ENCODE measurements at places on chromosomes 3 and 15.

- DNase-seq: no peak
Observed at GRCh38 chr3:180229113-180229512, 192.4 kb upstream of the PEX5L start.

- no peak for DNase-seq
Observed at GRCh38 chr15:38702178-38702912, 137.7 kb upstream of the RASGRP1 start.

GRCh38 chr3:196969134-196969659 lies 564 bp upstream of the PIGZ start:
- peak; percentile 11 for DNase-seq

- DNase-seq: no peak
Observed at GRCh38 chr3:124361566-124361965, 368.7 kb upstream of the UMPS start.

DNA sequence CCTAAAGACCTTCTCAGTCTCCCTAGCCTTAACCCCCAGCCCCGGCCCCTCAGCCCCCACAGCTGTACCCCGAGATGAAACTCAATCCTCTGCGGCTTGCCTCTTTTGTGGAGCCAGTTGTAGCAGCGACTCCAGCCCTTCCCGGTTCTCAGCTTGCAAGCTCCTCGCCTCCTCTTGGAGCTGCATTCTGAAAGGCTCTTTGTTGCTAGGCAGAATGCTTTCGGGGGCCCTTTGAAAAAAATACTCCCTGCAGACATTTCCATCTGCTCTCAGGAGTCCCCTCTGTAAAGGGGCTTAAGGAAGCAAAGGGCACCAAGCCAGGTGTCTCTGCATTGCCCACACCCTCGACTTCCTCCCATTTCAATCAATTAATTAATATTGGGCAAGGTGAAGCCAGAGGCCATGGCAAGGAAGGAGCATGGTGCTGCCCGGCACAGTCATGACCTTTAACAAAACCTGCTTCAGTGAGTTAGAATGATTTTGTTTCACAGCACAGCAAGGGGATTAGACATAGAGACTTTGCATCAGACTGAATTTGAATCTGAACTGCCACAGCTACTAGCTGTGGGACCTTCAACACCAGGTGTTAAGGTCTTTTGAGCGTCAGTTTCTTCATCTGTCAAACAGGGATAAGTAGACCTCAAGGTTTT lies 65.5 kb downstream of the SRGAP3 start:
- DNase-seq: no peak

- no peak for DNase-seq
Observed at GRCh38 chr15:92612891-92613290, 42.7 kb downstream of the FAM174B start.

GRCh38 chr15:42080919-42081830 lies 13.2 kb downstream of the PLA2G4D start:
- DNase-seq: no peak

DNA sequence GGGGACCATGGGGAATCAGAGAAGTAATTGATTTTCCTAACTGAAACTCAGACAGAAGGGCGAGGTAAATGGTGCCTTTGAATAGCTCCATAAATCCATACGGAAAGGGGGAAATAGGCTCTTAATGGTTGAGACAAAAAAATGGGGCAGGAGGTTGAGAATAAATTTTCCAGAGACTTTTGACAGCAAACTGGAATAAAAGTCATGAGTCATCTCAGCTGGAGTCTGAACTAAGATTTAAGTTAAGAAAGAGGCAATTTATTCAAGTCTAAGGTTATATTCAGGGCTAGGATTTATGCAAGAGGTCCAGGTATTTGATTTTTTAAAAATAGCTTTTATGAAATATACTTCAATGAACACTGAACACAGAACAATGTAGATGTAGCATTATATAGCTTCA lies 238.7 kb upstream of the RORA start:
- no peak for DNase-seq

DNA sequence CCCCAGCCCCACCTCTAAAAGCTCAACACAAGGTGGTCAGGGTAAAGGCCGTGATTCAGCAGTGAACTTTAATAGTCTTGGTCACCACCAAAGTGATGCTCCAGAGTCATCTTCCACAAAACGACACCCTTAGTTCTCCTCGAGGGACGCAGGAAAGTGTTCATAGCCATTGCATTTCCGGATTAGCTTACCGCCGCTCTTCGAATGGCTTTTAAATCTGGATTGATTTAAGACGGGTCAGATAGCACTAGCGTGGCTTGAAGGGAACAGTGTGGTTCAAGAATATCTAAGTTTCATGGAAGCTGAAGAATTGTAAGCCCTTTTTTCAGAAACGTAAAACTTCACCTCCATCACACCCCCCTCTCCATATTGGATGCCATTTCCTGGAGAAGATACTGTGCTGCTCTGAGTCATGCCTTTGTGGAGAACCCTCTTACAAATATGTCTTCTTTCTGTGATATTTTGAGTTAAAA lies 829 bp downstream of the RNF7 start:
- peak; percentile 53 for DNase-seq

DNA sequence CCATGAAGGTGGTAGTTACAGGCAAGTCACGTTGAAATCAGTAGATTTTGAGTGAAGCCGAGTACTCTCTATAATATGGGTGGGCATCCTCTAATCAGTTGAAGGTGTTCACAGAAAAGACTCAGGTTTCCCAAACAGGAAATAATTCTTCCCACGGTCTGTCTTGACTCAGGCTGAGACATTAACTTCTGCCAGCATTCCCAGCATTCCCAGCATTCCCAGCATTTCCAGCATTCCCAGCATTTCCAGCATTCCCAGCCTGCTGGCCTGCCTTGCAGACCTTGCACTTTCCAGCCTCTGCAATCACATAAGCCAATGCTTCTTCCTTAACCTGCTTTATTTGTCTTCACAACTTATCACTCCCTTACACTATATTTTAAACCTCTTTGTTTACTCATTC lies 542.3 kb upstream of the ROBO2 start:
- DNase-seq: peak; percentile 74

- peak; percentile 65 for DNase-seq
Observed at GRCh38 chr3:172074586-172074985, 35.2 kb downstream of the FNDC3B start.

DNA sequence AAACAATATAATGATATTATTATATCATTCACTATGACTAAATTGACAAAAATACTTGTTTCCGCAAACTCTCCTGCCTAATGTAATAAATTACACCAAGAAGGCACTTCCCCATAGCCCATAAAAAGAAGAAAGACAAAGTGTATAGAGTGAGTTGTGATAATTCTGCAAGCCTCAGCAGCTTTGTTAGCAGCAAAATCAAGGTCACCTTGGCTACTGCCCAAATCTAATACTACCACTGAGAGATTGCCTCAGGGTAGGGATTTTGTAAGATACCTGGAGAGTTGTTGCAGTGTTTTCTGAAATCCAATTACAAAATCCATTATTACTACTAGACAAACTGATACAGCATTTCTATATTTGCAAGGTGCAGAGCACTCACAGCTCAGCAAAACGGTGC lies 503.5 kb downstream of the FGF12 start:
- no peak for DNase-seq

- DNase-seq: no peak
Observed at GRCh38 chr3:13249664-13250390, 170.3 kb downstream of the NUP210 start.

- DNase-seq: peak; percentile 53
Observed at GRCh38 chr3:30035935-30036567, 570.4 kb upstream of the TGFBR2 start.

GRCh38 chr3:78761126-78761525 lies 1006.7 kb downstream of the ROBO1 start:
- DNase-seq: no peak

DNA sequence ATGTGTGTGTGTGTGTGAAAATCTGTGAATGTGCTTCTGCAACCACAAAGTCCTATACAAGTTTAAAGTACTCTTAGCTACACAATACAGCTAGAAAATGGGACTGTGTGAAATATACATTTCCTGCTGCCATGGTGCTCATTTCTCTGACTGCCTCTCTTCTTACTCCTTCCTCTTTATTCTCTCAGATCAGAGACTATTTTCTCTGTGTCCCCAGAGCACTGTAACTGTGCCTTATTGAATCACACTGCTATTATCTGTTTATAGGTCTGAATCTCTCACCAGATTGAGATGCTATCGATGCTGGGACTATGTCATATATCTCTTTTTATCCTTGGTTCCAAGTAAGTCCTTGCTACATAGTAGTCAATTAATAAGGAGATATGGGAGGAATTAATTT lies 217.9 kb upstream of the SLCO3A1 start:
- DNase-seq: no peak

DNA sequence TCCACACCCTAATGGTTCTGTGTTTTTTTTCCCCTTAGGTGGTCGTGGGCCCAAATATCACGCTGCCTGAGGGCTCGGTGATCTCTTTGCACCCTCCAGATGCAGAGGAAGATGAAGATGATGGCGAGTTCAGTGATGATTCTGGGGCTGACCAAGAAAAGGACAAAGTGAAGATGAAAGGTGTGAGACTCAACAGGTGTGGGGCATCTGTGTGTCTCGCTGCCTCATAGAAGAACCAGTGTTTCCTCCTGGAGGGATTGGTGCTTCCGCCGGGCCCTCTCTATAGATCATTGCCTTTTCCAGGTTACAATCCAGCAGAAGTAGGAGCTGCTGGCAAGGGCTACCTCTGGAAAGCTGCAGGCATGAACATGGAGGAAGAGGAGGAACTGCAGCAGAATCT lies 7.0 kb downstream of the EIF2B5 start:
- no peak for DNase-seq

DNA sequence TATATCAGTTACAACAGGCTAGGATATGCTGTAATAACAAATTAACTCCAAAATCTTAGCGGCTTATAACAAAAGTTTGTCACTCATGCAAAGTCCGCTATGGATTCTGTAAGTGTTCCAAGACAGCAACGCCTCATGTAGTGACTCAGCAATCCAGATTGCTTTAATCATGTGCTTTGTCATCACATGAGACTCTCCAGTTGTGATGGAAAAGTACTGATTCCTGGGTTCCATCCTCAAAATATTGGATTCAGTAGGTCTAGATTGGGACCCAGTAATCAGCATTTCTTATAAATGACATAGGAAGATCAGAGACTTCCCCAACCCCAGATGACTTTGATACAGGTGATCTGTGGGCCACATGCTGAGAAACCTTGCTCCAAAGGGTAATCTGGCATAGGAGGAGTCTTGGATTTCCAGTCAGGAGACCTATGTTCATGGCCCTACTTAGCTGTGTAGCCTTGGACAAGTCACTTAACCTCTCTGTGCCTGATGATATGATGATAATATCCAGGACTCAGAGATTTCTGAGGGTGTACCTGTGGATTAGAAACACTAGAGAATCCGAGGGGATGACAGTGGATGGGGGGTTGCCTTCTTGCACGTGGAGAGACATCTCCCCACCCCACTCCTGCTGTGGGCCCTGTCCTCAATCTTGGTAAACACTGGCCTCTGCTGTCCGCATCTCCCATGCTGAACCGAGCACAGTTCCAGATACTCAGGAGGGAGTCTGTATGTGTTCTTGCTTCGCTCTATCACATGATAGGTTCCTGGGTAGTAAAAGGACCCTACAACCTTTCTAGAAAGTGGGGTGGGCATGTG lies 65.5 kb downstream of the CORO2B start:
- DNase-seq: peak; percentile 84

DNA sequence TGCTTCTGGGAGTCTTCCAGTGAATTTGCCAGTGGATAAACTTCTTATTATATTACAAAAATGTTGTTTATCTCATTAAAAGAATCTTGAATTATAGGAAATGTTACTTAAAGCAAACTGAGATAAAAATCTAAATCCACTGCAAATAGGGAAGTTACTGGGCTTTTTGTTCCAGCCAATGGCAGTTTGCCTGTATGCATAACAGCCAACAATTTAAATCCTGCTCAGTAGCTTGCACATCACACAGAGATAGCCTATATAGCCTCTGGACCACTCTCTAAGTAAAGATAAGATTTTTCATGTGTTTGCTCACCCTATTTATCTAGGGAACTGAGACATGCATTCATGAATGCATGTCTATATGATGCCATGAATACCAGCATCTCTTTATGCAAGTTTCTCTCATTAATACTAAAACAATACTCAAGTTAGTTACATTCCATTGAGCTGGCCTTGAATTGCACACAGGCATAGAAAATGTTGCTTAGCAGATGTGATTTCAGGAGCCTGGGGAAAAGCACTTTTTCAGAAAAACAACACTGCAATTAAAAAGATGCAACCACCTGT lies 92.1 kb upstream of the GPR149 start:
- DNase-seq: no peak

GRCh38 chr3:26562021-26562768 lies 60.4 kb upstream of the LRRC3B start:
- DNase-seq: no peak

Data from AG10803 (cell line).